ENCODE measurements at places on chromosomes 4 and X.

DNA sequence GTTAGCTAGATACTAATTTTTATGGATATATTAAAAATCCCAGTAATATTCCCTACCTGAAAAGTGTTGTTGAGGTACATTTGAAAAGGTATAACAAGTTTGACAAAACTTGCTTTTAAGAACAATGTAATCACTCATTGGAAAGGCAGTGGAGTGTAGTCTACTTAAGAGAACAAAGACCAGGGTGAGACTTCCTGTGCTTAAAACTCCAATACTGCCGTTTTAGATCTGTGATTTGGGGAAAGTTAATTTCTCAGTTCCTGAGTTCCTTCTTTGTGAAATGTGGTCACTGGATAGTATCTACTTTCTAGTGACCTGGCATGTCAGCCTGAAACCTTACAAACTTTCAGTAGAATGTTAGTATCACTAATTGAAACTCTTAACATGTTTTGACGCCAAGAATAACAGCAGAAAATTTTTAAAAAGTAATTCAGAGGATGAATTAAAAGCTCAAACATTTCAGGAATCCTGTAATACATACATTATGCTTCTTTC, 56.8 kb downstream of the PCDH7 start:
- no peak for DNase-seq

- DNase-seq: no peak
These were observed 3.5 kb upstream of the CLCN3 start for GRCh38 chr4:169616846-169617245.

GRCh38 chr4:77157859-77158486, 966 bp downstream of the CCNG2 start:
- DNase-seq: peak; percentile 65

DNA sequence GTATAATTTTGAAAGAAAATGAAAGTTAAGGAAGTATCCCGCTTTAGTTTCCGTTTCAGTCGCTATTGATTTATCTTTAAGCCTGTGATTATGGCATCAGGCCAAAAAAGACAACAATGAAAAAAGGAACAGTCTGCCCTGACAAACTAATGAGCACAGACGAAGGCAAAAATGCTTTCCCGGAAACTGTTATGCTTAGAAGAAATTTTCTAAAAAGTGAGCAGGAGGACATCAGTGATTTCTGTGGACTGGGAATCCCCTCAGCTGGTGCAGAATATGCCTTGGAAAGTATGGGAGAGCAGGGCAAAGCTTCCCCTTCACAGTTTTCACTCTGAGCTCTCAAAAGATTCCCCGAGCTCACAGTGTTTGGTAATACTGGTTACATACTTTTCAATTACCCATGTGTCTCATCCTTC, 5.1 kb upstream of the CXCL10 start:
- no peak for DNase-seq

DNA sequence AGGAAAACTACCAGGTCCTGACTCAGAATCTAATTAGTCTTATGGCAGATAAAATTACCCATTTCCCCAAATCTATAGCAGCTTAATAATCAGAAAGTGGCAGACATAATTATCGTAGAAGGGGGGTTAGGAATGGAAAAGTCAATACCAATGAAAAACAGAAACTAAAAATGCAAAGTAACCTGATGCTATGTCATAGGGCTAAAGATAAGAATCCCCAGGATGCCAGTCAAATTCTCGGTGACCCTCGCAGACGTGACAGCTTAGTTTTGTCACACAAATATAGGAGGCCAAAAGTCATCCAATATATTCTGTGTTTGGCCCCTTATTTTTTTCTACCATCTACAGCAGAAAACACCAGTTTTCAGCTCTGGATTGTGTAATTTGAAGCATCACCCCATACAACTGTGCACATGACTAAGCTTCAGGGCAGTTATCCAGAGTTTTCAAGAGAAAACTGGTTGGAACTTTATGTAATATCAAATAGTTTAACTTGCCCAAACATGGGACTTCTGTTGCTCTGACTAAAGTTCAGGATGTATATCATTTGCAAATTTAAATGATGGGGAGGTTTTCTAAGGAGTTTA, 30.9 kb downstream of the RASSF6 start:
- DNase-seq: no peak

DNA sequence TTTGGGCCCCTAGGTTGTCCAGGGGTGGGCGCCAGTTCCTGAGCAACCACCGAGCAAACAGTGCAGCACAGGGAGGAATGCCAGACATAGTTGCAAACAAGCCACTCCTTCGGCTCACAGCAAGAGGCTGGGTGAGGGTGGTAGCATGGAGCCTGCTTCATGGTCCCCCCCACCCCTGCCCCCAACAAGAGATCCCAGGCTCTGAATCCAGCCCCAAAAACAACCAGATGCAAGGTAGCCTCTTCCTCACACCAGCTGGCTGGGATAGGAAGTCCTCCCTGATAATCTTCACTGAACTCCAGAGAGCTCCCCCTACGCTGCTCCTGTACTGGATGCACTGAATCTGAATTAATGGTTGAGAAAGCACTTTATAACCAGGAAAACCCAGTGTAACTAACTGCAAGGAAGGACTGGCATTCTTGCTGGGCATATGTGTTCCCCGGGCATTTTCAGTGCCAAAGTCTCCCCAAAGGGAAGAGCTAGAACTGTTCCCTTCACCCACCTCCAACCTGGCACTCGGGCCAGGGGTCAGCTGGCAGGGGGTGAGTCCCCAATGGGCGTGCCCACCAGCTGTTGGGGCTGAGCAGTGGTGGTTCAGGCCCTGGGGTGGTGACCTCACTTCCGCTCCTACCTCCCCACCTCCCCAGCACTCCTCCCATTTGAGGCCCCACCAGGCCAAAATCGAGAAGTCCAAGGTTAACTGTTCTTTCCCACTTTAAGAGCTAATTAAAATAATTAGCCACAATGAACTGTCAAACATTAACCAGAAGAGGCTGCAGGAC, 1.5 kb downstream of the ELF4 start:
- DNase-seq: no peak

DNA sequence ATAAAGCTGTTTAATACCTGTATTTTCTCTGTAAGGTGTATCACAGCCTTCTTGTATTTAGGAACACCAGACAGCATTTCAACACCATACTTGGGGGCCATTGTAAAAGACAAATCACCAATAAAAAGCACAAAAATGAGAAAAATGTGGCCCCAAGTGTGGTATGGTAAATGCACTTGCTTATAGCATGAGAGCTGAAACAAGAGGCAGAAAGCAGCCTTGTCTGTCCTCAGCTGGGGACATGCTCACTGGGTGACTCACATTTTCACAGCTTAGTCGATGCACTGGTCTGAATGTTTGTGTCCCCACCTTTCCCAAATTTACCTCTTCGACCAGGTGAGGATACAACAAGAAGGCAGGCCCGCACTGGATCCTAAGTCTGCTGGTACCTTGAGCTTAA, 639.7 kb upstream of the AGA start:
- no peak for DNase-seq

GRCh38 chr4:93116624-93117023, 711.9 kb upstream of the ATOH1 start:
- DNase-seq: no peak

GRCh38 chrX:25068340-25068739, 52.6 kb upstream of the ARX start:
- no peak for DNase-seq

- DNase-seq: no peak
These were observed 6.7 kb upstream of the IRAK1 start for GRCh38 chrX:154026136-154027021.

DNA sequence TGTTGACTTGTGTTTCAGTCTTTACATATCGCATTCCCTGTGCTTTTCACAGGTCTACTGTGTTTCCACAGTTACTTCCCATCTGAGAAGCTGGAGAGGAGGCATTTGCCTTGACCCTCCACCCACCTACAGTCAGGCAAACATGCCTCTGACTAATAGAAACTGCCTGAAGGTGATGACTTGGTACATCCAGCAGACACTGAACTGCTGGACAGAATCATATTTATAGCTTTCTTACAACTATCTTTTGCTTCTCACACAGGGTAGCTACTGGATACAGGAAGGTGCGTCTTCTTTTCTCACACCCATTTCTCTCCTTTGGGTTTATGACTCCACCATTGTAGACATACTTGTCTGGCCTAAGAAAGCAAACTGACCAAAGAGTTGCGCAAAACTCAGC, 58.0 kb downstream of the VGLL1 start:
- no peak for DNase-seq

DNA sequence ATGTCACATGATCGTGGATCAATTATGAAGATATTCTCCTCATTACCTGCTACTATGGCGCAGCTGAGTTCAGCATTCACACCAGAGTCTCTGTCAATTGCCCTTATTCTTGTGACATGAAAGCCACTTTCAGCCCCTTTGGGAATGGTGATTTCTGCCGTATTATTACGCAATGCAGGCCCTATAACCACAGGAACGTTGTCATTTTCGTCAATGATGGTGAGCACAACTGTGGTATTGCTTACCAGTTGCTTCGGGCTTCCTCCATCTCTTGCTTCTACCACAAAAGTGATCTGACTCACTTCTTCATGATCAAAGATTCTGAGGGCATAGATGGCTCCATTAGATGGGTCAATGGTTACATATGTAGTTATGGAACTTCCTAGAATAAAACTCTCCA, 2.1 kb downstream of the PCDH18 start:
- no peak for DNase-seq

DNA sequence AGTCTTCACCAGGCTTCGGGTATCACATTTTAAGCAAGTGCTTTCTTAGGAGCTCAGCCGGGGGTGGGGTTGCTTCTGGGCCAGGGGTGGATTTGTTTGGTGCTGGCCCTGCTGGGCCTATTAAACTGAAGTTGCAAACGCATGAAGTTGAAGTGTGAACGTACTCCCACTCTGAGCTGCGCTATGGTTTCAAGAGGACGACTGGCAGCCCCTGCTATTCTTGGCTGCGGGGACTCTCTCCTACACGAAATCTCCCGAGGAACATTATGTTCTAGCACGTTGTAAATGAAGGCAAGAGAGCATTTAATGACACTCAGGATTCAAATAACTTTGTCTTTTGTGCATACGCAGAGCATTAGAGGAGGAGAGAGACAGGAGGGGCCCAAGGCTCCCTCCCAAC, 401.3 kb upstream of the BOD1L1 start:
- no peak for DNase-seq

DNA sequence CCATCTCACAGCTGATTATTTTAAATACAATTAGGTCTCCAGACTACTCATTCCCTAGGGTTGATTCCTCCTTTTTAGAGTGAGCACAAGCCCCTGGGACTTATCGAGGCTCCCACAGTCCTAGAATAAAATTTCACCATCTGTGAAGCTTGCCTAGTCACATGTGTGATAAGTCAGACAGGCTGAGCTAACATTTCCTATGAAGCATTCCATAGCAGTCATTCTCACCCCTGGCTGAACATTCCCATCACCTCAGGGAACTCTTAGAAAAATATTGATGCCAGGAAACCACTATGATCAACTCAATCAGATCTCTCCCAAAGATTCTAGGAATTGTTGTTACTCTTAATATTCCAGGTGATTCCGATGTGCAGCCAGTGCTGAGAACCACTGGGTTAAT, 37.7 kb downstream of the ARHGEF9 start:
- DNase-seq: no peak

- no peak for DNase-seq
These were observed 336.3 kb upstream of the TRAM1L1 start for GRCh38 chr4:117421706-117422105.

- DNase-seq: no peak
These were observed 48.6 kb upstream of the PARM1 start for GRCh38 chr4:74884266-74884665.

- DNase-seq: no peak
These were observed 28.3 kb upstream of the UXT start for GRCh38 chrX:47687263-47687662.

DNA sequence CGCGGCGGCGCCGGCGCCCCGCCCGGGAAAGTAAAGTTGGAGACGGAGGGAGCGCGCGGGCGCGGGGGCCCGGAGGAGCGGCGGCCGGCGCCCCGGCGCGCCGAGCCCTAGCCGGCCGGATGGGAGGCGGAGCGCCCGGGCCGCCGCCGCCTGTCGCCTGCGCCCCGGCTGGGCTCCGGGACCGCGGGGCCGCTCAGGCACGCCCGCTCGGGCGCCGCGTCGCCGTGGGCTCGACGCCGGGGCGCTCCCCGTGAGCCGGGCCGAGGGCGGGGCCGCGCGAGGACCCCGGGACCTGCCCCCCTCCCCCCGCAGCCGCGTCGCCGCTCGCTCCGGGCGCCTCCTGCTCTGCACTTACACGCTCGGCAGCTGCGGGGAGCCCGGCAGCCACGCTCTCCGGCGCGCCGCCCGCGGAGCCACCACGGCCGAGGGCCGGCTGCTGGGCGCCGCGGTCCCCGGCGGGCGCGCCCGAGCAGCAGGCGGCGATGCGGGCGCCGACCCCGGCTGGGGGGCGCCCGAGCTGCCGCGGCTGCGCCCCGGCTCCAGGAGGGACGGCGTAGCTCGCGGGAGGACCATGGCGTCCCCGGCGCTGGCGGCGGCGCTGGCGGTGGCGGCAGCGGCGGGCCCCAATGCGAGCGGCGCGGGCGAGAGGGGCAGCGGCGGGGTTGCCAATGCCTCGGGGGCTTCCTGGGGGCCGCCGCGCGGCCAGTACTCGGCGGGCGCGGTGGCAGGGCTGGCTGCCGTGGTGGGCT, at the start of gene ADRA2C:
ADRA2C (plus strand) TSS at position 350 of the 749 bp plus-strand sequence; CDS start at position 572, 222 bp downstream.
- DNase-seq: no peak

Measured in T-helper 1 cell (primary cell).